Activated CD4-positive, alpha-beta T cell treated with anti-CD3 and anti-CD28 coated beads, Interleukin-2, amount 50 U/mL, for 4 hours (primary cell): ENCODE measurements at places on chromosomes 16 and 17.

GRCh38 chr17:72556944-72557826 is 436.4 kb downstream of the SOX9 start:
- DNase-seq, result peak; percentile 42

- no peak for DNase-seq
Measured at GRCh38 chr16:86884390-86884650, 306.0 kb downstream of the FOXL1 start.

DNA sequence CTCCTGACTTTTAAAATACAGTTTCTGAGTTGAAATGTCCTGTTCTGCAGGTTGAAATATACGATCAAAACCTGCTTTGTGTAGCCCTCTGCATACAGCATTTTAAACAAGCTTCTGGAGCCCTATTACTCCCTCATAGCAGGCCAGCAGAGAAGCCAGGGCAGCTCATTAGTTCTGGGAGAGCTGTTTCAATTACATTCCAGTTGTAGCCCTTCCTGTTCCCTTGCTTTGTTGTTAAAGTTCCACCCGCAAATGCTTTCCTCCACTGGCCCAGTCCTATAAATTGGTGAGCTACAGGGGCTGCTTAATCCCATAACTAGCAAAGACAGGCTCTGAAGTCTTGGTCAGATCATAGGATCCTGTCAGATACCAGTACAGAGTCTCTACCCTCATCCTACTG is 162.5 kb downstream of the SLC39A11 start:
- no peak for DNase-seq

- DNase-seq, result no peak
Measured at GRCh38 chr16:22751685-22752084, 62.3 kb upstream of the HS3ST2 start.

- DNase-seq, result no peak
Measured at GRCh38 chr17:69473841-69474831, 59.6 kb downstream of the MAP2K6 start.

DNA sequence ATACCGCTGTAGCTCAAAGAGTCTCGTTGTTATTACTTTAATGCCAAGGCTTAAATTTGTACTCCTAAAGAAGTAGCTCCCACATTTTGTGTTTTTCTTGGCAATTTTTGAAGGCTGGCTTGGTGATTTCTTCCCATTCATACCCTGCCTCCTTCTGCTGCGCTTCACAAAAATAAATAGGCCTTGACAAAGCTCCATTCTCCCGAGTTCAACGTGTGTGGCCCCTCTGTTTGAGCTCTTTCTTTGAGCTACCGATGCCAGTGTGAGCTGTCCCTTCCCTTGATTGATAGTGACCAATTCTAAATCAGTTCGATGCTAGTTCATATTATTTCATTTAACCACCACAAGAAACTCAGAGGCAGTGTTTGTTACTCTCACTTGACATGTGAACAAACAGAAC is 96.8 kb downstream of the MAP2K6 start:
- DNase-seq, result no peak

GRCh38 chr17:47295874-47296255 is 27.9 kb upstream of the EFCAB13 start:
- no peak for DNase-seq

GRCh38 chr16:80303691-80304090 is 237.1 kb upstream of the DYNLRB2 start:
- DNase-seq, result no peak

- no peak for DNase-seq
Measured at GRCh38 chr17:71019699-71020098, 850.4 kb downstream of the KCNJ2 start.

DNA sequence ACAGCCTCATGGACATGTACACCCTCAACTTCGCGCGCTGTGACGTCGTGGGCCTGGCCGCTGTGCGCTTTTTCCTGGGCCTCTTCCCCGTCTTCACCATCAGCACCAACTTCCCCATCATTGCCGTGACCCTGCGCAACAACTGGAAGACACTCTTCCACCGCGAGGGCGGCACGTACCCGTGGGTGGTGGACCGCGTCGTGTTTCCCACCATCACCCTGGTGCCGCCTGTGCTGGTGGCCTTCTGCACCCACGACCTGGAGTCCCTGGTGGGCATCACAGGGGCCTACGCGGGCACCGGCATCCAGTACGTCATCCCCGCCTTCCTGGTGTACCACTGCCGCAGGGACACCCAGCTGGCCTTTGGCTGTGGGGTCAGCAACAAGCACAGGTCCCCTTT is 23.5 kb downstream of the GRIN2C start:
- DNase-seq, result no peak

- DNase-seq, result no peak
Measured at GRCh38 chr17:49516180-49516579, 21.1 kb downstream of the NGFR start.

- DNase-seq, result no peak
Measured at GRCh38 chr17:64038331-64039105, 18.1 kb upstream of the ICAM2 start.

- DNase-seq, result no peak
Measured at GRCh38 chr17:78184351-78184750, 2.5 kb downstream of the TK1 start.

DNA sequence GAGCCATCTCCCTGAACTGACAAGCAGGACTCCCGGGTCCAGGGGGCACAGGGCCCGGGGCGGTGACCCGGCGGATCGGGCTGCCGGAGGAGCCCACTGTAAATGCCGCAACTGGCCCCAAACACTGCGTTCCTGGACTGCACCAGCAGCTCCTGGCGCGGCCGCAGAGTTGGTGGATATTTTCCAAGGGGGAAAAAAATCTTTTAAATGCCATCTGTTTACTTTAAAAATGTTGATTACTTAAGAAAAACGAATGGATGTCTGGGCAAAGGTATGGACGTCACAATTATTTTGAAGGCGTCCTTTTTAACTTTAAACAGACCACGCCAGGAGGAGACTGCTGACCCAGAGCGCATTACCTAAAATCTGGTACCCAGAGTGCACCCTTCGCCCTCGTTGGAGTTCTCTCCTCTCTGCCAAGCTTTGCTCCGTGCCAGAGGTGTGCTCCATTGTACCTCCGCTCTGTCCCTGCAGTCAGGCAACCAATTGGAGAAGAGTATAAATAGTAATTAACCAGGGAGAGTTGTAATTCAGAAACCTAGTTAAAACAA is 3.4 kb downstream of the HS3ST3B1 start:
- no peak for DNase-seq

DNA sequence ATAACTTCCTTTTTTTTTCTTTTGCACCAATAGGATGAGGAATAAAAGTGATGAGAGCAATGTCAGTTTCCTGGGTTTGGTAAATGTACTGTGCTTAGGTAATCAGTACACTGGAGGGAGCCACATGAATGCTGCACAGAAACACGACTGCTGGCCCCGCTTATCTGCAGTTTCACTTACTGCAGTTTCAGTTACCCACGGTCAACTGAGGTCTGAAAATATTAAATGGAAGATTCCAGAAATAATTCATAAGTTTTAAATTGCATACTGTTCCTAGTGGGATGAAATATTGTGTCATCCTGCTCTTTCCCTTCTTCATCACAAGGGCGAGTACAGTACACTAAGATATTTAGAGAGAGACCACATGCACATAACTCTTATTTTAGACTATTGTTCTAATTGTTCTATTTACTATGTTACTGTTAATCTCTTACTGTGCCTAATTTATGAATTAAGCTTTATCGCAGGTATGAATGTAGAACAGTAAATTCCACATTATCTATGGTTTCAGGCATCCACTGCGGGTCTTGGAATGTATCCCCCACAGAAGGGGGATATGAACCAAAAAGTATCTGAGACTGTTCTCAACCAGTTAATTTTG is 6.4 kb upstream of the LGALS3BP start:
- DNase-seq, result no peak

DNA sequence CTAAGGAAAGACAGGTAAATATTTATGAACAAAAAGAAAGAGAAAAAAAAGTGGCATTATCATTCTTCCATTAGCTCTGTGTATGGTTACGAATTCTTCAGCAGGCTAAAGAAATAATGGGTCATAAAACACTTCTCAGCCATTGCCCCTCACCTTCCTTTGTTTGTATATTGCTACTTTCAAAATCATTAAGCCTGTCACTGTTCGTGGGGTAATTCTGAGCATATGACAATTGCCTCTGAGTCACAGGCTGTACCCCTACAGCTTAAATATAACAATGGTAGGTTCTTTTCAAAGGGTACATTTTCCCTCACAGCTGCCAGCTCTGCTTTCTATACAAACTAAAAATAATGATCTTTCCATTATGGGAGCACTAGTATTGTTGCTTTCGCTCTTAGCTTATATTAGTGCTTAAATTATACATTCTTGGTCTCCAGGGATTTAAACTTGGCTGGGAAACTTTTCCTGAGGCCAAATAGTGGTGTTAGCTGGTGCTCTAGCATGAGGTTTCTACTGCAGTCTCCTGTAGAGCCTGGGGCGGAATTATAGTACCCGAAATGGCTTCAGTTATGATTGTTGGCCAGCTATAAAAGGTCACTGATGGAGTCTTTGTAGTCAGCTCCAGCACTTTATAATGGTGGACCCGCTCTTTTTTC is 74.7 kb upstream of the CDH11 start:
- no peak for DNase-seq

GRCh38 chr16:66427871-66428681 is 981 bp downstream of the BEAN1 start:
- no peak for DNase-seq

- DNase-seq, result peak; percentile 30
Measured at GRCh38 chr17:2192367-2193057, 111.1 kb downstream of the SMG6 start.
